ENCODE measurements at places on chromosomes 3 and 15. TPM values are rescaled to one million over a fixed set of nuclear protein-coding genes. Genes with fewer than 3 reads are reported as not detected.

DNA sequence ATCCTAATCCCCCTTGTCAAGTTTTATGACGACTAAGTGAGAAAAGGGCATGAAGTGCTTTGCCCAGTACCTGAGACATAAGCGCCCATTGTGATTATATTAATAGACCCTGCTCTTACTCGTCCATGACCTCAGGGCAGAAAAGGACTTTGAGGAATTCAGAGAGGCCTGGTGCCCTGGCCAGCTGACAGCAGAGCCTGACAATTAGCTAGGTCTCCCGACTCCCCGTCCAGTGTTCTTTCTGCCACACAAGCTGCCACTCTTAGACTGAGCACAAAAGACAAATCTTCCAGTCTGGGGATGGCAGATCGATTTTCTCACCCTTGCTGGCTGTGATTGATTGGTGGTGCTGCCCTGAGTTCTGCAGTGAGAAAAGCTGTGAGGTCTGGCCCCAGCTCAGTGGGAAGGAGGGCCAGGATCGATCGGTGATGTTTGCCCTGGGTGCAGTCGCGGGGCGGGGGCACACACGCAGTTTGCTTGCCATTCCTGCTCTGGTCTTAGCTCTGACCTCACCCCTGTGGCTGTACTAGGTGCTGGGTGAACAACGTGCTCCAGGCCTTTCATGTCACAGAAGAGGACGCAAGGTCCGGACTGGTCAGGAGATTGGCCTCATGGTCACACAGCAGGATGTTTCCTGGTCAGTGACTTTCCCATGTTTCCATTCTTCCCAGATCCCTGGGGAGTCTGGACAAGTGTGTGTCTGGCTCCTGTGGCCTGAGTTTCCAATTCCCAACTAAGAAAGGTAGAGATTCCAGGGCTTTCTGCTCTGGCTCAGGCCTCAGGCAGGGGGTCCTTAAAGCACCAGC is 67.4 kb upstream of the TLE3 start:
- no peak for DNase-seq

DNA sequence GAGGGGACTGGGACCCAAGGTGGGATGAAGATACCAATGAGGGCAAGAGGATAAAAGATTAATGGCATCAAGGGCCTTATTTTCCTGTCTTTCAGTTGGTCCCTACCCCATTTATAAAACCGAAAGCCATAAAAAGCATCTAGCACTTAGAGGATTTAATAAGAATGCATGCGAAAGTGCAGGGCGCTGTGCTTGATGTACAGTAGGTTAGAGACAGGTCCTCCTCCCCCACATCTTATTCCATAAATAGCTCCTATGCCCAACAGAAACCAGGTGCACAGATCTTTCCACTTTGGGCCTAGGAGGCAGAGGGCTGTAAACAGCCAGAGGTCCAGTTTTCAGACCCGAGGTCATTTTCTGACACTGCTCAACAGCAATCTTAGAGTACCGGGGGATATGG is 1.2 kb downstream of the LPCAT4 start:
- DNase-seq, result no peak

GRCh38 chr15:65837301-65838294 is 31.7 kb upstream of the RAB11A start:
- DNase-seq, result no peak

- no peak for DNase-seq
Observed at GRCh38 chr3:128424508-128425069, 42.1 kb downstream of the DNAJB8 start.

DNA sequence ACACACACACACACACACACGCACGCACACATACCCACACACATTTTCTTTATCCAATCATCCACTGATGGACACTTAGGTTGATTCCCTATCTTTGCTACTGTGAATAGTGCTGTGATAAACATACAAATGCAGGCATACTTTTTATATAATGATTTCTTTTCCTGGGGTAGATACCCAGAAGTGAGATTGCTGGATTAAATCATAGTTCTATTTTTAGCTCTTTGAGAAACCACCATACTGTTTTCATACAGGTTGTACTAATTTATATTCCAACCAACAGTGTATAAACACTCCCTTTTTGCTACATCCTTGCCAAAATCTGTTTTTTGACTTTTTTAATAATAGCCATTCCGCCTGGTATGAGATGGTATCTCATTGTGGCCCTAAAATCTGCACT is 94.5 kb upstream of the GK5 start:
- DNase-seq, result no peak

DNA sequence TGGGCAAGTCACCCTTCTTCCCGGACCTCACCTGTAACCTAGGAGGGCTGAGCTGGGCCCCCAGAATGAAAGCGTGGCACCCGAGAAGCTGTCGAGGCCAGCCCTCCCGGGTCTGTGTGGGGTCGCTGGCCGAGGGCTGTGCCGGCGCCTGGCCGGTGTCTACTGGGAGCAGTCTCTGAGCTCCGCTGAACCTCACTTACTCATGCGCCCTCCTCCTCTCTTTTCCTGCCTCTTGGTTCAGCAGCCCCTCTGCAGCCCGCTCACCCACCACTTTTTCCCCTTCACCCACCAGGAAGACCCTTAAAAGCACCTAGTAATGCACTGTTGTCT is 419 bp downstream of the HYKK start:
- no peak for DNase-seq

GRCh38 chr15:60731583-60732130 is 252.7 kb upstream of the ICE2 start:
- no peak for DNase-seq

DNA sequence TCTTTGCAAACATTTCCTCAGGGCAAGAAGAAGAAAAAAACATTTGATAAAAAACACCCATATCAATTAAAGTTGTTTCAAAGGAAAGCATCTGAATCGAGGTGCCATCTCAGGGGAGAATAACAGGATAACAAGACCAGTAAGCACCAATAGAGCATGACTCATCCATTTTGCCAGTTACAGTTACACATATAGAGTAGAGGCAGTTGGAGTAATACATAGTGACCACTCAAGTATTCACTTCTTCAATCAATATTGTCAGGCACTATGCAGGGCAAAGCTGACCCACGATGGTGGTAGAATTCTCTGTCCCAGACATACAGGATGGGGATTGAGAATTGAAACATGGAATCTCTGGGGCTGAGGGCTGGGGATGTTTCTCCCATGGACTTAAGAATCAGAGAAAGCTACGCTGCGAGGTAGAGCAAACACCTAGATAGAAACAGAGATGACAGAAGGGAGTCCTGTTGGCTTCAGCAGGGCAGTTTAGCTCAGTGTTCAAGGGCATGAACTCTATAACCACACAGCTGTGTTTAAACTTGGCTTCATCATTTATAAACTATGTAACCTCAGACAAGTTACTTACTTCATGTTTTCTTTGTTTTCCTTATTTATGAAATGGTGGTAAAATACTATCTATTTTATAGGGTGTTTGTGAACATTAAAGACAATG is 186.4 kb upstream of the NANOGP8 start:
- DNase-seq, result no peak

- no peak for DNase-seq
Observed at GRCh38 chr3:7847521-7847920, 654.1 kb upstream of the LMCD1 start.

The CHAC1 gene
- total RNA-seq, result 1.0 TPM

All from SJCRH30 (cell line).